Stimulated activated naive CD4-positive, alpha-beta T cell treated with Interleukin-2 at 50 U/mL for 16 hours (primary cell): ENCODE measurements at places on chromosomes 16 and 17.

DNA sequence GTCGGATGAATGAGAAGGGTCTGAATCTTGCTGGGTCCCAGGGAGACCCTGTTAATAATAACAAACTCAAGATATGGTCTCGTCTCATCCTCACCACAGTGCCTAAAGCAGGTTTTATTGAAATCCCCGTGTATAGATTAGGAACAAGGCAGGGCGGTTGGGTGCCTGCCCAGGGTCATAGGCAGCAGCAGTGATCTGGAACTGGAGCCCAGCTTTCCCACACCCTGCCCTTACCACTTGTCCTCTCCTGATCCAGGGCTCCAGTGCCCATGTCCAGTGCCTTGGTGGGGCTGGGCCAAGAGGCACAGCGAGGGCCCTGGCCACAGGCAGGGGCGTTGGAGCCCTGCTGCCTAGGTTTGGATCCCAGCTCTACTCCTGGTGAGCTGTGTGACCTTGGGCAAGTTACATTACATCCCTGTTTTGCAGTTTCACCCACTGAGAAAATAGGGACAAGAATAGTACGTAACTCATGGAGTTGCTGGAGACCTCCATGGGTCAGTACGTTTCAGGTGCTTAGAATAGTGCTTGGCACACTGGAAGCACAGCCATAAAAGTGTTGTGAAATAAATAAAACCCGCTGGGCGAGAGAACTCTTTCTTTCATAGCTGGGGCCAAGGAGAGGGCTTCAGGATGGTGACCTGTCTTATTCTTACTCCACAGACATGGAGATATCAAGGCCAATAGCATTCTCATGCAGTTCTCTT lies 13.9 kb downstream of the SOCS3 start:
- DNase-seq = no peak

GRCh38 chr17:78430892-78431691 lies 52.6 kb downstream of the PGS1 start:
- no peak for DNase-seq

GRCh38 chr17:1714980-1715802 lies 5.0 kb upstream of the TLCD2 start:
- DNase-seq = peak; percentile 51

DNA sequence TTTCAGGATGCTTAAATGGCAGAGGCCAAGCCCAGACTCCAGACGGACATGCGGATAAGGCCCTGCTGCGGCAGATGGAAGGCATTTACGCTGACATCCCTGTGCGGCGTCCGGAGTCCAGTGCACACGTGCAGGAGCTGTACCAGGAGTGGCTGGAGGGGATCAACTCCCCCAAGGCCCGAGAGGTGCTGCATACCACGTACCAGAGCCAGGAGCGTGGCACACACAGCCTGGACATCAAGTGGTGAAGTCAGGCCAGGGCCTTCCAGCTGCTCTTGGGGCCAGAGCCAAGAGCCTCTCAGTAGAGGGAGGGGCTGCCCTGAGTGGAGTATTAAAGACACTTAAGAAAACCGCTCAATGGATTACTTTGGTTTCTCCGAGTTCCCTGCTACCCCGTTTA lies 29.4 kb downstream of the NARF start:
- no peak for DNase-seq

GRCh38 chr17:64273006-64273405 lies 9.9 kb upstream of the TEX2 start:
- DNase-seq = no peak

GRCh38 chr17:1643293-1643998 lies 2.1 kb downstream of the SCARF1 start:
- peak; percentile 58 for DNase-seq

GRCh38 chr17:13865650-13866049 lies 203.7 kb upstream of the COX10 start:
- no peak for DNase-seq

DNA sequence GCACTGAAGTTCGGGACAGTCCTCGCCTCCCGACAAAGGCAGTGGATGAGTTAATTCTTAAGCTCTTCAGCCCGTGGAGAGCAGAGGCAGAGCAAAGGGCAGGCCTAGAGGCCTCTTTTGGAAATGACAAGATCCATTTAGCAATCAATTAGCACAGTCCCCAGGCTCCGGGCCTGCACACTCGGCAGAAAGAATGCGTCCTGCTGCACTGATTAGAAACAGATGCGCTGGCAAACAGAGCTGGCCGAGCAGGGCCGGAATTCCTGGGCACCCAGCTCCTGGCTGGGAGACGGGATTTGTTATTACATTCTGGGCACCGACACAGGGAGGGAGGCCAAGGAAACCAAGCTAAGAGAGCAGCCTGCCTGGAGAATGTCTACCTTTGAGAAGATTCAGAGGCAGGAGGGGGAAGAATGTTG lies 162.9 kb downstream of the COPRS start:
- DNase-seq = no peak

GRCh38 chr17:2395258-2396181 lies 5.3 kb downstream of the MNT start:
- no peak for DNase-seq

DNA sequence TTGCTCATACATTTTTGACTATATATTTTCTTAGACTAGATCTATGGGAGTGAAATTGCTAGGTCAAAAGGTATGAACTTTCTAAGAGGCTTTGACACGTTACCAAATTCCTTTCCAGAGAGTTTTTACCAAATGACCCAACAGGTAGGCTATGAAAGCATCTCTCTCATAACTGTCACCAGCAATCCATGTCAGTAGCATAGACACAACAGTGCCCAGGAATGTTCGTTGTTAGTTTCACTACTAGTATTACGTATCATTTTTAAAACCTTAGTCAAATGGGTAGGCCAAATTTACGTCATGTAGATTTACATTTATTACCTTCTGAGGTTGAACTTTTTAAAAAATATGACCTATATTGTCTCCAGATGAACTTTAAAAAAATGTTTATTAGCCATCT lies 66.8 kb downstream of the MARCHF10 start:
- no peak for DNase-seq

DNA sequence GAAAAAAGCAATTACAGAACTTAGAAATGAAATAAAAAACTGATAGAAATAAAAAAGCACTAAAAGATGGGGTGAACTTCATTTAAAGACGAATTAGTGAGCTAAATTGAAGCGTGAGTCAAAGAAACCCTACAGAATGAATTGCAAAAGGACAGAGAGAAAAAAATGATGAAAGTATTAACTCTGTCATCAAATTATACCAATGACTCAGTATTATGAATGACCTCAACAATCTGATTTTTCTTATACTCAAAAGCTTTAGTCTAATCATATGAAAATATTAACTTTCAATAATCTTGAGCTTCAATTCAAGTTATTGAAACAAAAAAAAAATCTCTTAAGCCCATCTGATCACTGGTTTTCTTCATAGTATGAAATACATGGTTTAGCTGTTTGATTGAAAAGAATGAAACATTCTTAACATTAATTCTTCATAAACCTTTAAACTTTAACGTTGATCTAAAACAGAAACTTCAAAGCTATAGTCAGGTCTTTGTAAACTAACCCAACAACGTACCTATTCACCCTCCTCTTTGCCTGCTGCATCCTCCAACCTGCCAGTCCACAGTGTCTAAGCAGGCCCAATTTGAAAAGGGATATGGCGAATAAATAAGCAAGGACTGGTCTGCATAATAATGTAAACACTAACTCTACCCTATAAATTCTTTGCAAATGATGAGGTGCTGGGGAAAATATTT lies 6.6 kb downstream of the ABCA5 start:
- DNase-seq = no peak

DNA sequence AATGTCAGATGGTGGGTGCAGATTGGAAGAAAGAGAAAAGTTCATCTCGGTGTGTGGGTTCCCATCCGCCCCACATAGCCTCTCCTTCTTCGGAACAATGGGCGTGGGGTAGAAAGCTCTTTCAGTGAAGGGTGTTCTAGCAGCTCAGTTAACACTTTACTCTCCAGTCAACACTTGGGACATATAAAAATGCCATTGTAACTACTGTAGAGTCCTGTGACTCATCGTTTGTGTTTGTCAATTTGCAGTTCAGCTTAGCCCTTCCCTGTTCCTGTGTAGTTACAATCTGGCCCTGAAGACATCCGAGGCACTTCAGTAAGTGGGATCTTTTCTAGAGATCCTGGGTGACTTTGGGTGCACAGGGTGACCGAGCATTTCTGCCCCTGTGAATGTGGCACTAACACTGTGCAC lies 11.5 kb upstream of the CLEC18C start:
- DNase-seq = no peak

DNA sequence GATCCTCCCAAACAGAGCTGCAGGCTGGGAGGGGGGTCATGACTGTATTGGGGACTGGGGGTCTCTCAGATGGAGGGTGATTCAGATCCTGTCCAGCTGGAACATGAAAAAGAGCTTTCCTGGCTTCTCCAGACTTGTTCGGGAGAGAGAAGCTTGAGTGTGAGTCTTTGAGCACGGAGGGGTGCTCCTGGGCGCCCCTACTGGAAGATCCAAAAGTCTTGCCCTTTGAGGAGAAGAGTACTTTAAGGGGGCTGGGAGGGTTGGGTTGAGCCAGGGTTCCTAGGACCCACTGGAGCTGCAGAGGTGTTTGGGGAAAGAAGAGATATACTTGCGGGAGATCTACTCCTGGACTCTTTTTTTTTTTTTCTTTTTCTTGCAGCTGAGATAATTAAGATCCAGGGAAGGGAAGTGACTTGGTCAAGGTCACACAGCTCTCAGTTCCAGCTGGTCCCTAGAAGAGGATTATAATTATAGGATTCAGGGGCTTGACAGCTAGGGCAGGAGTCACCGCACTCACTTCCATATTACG lies 8.4 kb downstream of the RARA start:
- DNase-seq = peak; percentile 43

DNA sequence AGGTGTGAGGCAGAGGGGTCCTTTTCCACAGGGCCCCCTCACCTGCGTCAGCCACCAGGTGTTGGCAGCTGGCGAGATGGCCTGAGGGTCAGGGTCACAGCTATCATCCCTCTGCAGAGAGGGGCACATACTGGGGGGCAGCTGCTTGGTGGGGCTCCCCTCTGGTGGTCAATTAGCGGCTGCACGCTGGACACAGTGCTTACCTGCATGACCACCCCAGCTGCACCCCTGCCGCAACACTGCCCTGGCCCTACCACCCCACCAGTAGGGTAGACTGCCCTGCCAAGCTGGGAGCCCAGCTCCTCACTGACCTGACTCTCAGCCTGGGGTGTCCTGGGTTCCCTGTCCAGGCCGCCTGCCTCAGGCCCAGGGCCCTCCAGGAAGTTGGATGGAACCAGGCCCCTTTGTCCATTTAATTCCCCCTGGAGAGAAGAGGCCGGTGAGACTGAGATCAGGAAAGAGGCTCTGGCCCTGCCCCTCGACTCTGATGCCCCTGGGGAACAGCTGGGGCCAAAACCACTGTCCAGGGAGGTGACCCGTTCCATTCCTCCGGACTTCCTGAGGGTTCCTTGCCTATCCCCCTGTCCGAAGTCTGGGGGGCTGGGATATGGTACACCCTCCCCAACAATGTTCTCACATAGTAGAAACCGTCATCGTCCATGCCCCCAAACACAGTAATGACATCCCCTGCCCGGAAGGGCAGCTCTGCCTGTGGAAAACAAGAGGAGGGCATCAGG lies 23.7 kb downstream of the TSPOAP1 start:
- no peak for DNase-seq

DNA sequence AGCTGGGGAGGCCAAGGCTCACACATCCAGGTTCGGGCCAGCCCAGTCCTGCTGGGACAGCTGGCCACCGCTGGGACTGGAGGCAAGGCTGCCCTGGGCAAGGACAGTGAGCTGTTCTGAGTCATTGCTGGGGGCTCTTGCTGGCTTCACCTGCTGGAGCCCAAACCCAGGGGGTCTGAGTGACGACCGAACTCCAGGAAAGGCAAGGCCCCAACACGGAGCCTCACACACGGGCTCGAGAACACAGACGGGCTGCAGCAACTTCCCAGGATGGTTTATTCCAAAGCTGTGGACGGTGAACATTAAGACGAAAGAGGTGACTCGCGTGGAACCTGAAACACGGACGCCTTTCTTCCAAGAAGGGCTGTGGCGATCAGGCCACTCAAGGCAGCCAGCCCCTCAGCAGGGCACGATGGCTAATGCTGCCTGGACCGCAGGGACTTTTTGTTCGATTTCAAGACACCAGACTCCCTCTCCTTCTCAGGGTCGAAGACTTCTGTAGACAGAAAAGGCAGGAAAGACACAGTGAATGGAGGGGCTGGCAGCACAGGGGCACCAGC lies 21.5 kb downstream of the KDM8 start:
- DNase-seq = no peak

GRCh38 chr16:48790151-48790550 lies 180.2 kb upstream of the N4BP1 start:
- no peak for DNase-seq

- no peak for DNase-seq
These were observed 20.9 kb downstream of the ANKFN1 start for GRCh38 chr17:56173958-56174835.

- no peak for DNase-seq
These were observed 81.5 kb downstream of the GAS7 start for GRCh38 chr17:10116753-10117420.

- DNase-seq = no peak
These were observed 46.4 kb downstream of the NKD1 start for GRCh38 chr16:50594308-50595260.

DNA sequence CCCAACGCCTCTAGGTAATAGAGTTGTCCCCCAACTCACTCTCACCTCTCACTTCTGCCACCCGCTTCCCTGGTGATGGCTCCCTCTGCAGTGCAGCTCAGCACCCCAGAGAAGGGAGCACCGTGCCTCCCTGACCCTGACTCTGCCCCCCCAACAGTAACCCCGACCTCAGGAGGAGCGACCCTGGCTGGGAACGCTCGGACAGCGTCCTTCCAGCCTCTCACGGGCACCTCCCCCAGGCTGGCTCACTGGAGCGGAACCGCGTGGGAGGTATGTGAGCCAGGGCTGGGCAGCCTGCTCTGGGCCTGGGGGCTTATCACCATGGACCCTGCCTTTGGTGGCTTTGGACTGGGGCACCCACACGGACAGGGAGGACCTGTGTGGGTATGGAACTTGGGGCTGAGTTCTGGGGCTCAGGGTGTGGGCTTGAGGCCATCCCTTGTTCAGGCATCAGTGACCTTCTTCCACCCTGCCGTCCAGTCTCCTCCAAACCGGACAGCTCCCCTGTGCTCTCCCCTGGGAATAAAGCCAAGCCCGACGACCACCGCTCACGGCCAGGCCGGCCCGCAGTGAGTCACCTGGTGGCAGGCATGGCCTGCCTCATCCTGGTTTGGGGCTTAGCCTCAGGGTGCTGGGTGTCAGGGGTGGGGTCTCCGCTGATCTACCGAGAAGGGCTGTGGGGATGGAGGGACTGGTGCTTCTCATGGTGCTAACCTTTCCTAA lies 6.7 kb upstream of the C17orf107 start:
- DNase-seq = no peak

DNA sequence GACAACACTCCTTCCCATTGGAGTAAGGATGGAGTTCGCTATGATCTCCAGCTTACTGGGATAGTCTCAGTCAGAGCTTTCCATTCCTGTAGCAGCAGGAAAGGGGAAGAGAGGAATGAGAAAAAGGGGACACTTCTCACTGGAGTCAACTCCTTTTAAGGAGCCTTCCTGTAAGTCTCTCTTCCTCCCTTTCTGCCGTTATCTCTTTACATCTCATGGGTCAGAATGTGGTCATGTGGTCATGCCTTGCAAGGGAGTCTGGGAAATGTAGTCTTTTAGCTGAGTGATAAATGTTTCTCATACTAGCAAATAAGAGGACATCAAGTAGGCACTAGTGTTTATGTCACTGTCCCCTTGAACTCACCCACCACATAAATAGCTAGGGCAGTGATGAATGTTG lies 227.3 kb downstream of the HAPSTR1 start:
- no peak for DNase-seq
